ENCODE measurements at places on chromosomes 16 and 17. TPM values are rescaled to one million over a fixed set of nuclear protein-coding genes. Genes with fewer than 3 reads are reported as not detected.

Gene EXOSC6
- 38.6 TPM for total RNA-seq

DNA sequence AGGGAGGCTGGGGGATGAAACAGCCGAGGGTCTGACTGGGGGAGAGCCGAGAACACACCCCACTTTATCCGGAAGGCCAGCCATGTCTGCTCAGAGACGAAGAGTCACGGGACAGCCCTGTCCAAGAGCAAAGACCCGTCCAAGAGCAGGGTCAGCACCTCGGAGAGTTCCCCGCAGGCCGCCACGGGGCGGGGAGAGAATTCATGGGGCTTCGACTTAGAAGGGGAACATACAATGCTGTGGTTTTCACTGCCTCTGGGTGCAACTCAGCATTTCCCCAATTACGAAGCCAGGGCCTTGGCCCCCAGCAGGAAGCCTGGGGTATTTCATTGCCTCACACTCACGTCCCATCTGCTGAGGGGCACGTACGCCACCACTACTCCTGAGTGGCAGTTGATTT, 59.3 kb downstream of the JPH3 start:
- H3K27ac ChIP-seq: no peak overlapping the region
- no peaks in the 10 kb centered on the region for H3K4me1 ChIP-seq
- H3K4me3 ChIP-seq: no peak overlapping the region
- peak; percentile 49 for DNase-seq
- H3K36me3 ChIP-seq: no peaks in the 10 kb centered on the region

DNA sequence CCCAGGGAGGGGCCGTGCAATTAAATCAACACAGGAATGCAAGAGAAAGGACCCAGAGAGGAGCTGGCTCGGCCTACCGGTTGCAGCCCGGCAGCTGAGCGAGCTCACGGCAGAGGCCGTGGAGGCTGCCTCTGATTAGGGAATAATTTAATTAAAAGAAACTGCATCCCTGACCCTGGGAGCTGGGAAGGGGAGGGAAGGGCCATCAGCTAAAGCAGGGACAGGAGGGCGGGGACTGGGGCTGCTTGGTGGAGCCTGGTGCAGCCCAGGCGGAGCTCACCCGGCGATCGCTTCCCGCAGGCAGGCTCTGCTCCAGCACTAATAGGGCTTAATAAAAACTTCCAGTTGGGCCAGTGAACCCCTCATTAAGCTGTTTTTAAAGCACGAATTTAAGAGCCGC, 43.4 kb downstream of the LMF1 start:
- H3K27ac ChIP-seq: no peak overlapping the region
- H3K4me1 ChIP-seq: no peaks in the 10 kb centered on the region
- no peak for DNase-seq

Gene PIK3R5
- total RNA-seq: 14.0 TPM

Gene TBC1D3H
- 6.8 TPM for total RNA-seq

- no peaks in the 10 kb centered on the region for H3K36me3 ChIP-seq
- DNase-seq: no peak
- H3K4me1 ChIP-seq: peaks cover 20% of the 10 kb centered on the region
- H3K27me3 ChIP-seq: no peaks in the 10 kb centered on the region
- H3K4me3 ChIP-seq: no peak overlapping the region
Observed at GRCh38 chr16:28179354-28179753, 32.4 kb downstream of the XPO6 start.
